Activated T-cell treated with anti-CD3 and anti-CD28 coated beads, Interleukin-2, amount 50 U/mL, for 1 hour (primary cell): ENCODE measurements at places on chromosomes 16 and 17.

DNA sequence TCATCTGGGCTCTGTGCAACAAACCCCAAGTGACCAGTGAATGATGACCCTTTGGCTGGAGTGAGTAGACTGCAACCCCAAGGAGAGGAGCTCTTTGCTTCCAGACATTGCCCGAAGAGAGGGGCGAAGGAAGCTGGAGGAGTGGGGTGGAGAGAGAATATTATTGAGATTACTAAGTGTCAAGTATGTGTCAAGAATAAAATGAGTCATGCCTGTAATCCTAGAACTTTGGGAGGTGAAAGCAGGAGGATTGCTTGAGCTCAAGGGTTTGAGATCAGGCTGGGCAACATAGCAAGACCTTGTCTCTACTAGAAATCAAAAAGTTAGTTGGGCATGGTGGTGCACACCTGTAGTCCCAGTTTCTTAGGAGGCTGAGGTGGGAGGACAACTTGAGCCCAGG, 142.0 kb upstream of the CCL2 start:
- DNase-seq: no peak

- no peak for DNase-seq
Observed at GRCh38 chr16:48126801-48127644, 28.8 kb downstream of the ABCC12 start.

GRCh38 chr17:31535581-31535981, 144.1 kb downstream of the RAB11FIP4 start:
- no peak for DNase-seq

GRCh38 chr17:28072936-28073533, 30.6 kb downstream of the NLK start:
- no peak for DNase-seq

DNA sequence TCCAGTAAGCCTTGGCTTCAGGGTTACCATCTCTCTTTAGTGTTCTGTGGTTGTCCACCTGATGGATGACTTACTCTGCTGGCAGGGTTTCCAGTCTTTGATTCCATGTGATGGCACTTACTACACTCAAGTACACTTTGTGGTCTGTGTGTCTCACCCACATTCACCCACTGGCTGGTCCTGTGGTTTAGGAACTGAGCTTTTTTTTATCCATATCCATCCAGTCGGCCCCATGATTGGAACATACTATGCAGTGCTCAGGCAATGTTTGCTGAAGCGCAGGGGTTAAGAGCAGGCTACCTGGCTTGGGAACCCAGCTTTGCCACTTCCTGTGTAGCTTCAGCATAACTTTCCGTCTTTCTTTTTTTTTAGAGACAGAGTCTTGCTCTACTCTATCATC, 2.8 kb upstream of the FUS start:
- DNase-seq: peak; percentile 53

GRCh38 chr17:51607512-51607911, 347.2 kb downstream of the UTP18 start:
- no peak for DNase-seq

DNA sequence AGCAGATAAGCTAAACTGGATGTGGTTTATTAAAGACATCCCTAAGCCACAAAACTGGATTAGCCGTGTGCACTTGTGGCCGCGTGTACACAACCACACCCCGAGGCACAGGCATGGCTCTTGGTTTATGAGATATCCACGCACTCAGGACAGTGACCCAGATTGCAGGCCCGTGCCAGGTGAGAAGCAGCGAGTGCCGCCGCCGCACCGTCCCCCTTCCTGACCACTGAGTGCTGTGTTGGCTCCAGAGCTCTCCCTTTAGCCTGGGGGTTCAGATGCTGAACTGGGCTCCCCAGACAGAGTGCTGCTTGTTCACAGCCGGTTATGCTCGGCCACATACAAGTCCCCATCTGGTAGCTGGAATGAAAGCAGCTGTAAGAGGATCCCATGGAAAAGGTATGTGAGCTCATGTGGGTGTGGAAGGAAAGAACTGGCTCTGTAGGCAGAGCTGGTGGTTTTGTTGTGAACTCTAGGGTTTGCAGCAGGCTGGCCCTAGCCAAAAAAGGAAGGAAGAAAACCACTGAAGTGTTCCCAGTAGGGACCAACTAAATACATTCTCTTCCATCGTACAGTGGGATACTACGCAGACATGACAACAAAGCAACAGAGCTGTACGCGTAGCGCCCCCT, 29.5 kb downstream of the KNOP1 start:
- DNase-seq: no peak

- DNase-seq: no peak
Observed at GRCh38 chr16:76278980-76279379, 1.8 kb downstream of the CNTNAP4 start.

- no peak for DNase-seq
Observed at GRCh38 chr16:54176376-54176901, 110.1 kb downstream of the IRX3 start.

- no peak for DNase-seq
Observed at GRCh38 chr17:58517378-58517927, 3.0 kb upstream of the MTMR4 start.

- no peak for DNase-seq
Observed at GRCh38 chr17:75059369-75060345, 12.6 kb downstream of the KCTD2 start.

GRCh38 chr17:40568074-40568836, 3.0 kb upstream of the CCR7 start:
- DNase-seq: peak; percentile 15

DNA sequence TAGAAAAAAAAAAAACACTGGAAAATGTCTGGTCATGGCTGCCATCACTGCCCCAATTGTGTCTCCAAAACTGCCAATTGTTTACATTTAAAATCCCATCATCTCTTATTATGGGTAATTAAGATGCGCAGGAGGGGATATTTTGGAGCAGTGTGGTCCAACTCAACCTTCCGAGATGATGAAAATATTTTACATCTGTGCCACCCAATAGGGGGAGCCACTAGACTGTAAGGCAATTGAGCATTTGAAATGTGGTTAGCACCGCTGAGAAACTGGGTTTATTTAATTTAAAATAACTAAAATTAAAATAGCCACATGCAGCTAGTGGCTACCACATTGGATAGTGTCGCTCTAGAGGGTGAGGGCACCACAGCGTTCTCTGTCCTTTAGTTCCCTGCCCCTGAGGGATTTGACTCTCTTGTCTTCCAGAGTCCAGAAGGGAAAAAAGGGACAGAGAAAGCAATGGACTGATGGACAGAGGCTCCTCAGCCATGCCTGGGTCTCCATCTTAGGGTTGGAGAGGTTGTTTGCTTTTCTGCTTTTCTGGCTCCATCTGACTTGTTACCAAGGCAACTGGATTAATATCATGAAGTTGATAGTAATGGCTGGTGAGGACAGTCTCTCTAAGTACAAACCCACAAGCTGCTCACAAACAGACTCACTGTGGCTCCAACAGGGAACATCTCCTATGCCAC, 3.5 kb downstream of the MPO start:
- no peak for DNase-seq

GRCh38 chr17:76881408-76881807, 13.2 kb downstream of the MGAT5B start:
- DNase-seq: no peak

DNA sequence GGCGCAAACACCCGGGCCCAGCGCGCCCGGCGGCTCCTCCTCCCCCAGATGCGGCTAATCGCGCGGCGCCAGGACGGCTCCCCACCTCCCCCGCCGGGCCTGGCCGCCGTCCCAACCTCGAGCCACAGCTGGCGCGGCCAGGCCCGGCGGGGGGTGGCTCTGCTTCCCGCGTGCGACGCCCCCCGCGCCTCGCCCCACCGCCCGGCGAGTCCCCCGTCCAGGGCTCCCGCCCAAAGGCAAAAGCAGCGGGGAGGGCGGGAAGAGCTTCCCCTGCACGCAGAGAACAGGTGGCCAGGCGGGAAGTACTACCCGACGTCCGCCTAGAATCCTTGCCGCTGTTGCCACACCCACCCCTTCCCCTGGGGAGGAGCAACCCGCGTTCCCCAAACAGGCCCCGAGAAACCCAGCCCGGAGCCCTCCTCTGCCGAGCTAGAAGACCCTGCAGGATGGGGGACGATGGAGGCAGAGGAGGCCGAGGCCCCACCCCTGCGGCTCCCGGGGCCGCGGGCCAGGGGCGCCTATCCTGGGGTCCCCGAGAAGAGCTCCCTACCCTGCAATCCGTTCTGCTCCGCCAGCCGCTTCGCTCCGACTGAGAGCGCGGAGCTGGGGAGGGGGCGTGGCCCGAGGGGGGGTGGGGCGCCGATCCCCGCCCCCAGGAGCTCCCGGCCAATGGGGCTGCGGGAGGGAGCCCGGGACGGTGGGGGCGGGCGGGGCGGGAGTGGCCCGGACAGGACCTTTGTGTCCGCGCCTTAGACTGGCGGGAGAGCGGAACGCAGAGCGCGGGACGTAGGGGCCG, at the start of gene CARHSP1:
CARHSP1 (minus strand) TSS at position 591 of the 796 bp plus-strand sequence. CDS start 9,678 bp downstream, outside the sequence.
- DNase-seq: peak; percentile 87

DNA sequence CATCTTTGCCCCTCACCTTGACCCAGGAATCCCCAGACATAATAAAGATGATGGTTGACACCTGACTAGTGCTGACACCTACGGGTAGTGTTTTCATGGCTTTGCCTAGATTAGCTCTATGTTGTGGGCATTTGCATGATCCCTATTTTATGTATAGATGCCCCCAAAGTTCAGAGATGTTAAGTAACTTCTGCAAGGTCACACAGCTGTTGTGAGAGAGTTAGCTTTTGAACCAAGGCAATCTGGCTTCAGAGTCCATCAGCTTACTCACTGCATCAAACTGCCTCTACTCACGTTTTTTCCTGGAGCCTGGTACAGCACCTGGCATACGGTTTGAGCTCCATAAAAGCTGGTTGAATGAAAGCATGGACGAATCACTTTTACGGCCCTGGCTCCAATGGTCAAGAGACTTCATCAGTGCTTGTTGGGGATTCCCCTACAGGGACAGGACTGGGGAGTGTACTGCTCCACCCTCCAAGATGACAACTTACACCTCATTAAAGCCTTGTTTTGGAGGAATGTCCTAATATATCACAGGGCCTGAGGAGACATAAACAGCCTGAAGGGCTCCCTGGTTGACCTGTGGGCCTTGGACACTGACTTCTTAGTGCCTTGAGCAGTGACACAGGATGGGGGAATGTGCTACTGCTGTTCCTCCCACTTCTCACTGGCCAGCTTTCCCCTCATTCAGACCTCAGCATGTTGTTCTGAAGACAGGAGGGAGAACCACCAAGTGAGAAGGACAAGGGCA, 193.2 kb upstream of the ASIC2 start:
- no peak for DNase-seq

GRCh38 chr17:51428668-51429495, 168.5 kb downstream of the UTP18 start:
- DNase-seq: no peak

GRCh38 chr16:53356478-53357207, 77.6 kb upstream of the RBL2 start:
- no peak for DNase-seq

DNA sequence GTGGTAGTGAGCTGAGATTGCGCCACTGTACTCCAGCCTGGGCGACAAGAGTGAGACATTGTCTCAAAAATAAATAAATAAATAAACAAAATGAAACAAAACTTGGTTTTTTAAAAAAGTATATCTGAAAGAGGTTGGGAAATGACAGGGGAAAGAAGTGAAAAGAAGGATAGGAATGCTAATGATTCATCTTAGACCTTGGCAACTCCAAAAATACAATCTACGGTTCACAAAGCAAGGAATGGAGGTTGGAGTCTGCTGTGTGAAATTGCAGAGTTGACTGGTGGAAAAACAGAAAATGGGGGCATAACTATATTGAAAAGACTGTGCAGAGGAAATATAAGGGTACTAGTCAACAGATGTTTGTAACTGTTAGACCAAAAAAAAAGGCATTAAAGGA, 40.0 kb upstream of the CD300E start:
- no peak for DNase-seq

- peak; percentile 51 for DNase-seq
Observed at GRCh38 chr16:1706386-1707192, 594 bp downstream of the MAPK8IP3 start.

DNA sequence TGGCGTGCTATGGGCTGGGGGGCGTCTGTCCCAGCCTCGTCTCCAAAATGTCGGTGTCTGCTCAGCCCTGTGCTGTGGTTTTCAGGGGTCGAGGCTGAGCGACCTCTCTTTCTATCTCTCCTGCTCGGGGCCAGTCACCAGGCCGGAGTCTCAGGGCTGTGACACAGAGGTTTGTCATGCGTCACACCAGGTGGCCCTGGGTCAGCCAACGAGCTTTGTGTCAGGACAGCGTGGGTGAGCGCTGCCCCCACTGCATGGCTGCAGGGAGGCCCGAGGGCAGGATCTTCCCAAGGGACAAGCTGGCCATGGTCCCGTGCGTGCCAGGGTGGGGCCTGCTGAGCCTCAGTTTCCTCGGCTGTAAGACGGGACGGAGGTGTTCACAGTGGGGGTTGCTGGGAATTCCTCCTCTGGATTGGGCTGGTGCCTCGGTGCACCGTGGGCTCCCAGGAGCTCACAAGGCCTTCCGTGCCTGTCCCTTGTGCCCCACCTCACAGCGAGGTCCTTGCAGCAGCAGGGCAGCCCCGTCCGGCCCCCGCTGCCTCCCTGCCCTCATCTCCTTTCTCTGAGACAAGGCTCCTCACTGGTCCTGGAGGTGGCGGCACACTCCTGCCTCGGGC, 50.5 kb downstream of the CBFA2T3 start:
- DNase-seq: no peak

GRCh38 chr17:50146230-50146926, 4.1 kb downstream of the PPP1R9B start:
- peak; percentile 41 for DNase-seq

GRCh38 chr17:55158439-55158838, 106.3 kb upstream of the HLF start:
- DNase-seq: no peak

DNA sequence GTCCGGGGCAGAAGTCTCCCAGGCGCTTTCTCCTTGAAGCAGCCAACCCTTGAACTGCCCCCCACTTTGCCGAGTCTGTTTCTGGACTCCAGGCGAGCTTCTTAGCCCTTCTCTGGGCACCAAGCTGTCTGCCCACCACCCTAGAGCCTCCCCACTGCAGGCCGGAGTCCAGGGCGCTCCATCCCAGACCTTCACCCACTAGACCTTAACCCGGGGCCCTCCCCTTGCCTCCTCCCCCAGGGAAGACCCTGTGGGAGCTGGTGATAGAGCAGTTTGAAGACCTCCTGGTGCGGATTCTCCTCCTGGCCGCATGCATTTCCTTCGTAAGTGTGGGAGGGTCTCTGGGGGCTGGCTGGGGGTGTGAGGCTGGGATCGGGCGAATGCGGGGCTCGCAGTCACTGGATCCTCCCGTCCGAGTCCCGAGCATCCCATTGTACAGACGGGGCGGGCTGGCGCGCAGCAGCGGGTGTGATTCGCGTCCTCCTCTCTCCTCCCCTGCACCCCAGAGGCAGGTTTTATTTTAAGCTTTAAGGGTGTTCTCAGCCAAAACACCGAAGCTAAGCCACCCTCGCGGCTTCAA, 1.1 kb downstream of the ATP2A1 start:
- DNase-seq: no peak
